ENCODE measurements at places on chromosomes 7 and 10. TPM values are rescaled to one million over a fixed set of nuclear protein-coding genes. Genes with fewer than 3 reads are reported as not detected.

DNA sequence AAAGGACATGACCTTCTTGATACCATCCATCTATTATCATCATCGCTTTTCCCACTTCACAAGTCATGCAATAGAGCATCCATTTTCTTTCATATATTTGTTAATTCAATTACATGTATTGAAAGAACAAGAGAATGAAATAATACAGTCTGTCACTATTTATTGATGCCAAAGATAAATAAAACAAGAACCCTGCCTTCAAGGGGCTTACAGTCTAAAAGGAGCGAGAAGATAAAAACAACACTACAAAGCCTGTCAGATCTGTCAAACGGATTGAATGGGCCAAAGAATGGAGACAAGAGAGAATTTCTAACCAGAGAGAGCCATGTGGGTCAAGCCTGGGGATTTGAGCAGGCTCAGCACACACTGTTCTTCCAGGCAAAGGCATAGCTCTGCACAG is 15.9 kb downstream of the CPA5 start:
- DNase-seq = no peak

DNA sequence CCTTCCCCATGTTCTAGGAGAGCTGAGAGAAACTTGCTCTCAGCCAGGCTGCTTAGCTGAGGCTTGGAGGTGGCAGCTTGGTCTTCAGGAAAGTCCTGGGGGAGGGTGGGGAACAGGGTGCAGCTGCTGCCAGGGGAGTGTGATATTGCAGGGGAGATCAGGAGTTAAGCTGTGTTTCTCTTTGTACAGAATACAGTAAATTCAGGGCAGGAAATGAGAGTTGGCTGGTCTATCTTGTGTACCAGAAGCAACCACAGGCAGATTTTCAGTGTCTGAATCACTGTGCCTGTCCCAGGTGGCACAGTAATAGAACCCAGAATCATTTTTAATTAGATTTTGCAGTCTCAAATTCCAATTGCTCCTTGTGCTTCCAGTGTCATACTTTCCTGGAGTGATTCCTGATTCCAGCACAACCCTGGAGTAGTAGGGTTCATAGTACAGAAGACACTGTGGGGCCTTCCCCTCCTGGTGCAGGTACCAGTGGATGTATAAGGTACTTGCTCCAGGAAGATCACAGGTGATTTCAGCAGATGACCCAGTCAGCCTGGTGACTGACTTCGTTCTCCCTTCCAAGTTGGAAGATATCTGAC is 94.0 kb upstream of the TARP start:
- DNase-seq = no peak

GRCh38 chr10:89556600-89556999 is 21.2 kb upstream of the SLC16A12 start:
- DNase-seq = peak; percentile 16

- no peak for DNase-seq
Observed at GRCh38 chr7:107958764-107959526, 44.0 kb downstream of the LAMB1 start.

GRCh38 chr7:115009139-115009538 is 87.2 kb downstream of the MDFIC start:
- no peak for DNase-seq

DNA sequence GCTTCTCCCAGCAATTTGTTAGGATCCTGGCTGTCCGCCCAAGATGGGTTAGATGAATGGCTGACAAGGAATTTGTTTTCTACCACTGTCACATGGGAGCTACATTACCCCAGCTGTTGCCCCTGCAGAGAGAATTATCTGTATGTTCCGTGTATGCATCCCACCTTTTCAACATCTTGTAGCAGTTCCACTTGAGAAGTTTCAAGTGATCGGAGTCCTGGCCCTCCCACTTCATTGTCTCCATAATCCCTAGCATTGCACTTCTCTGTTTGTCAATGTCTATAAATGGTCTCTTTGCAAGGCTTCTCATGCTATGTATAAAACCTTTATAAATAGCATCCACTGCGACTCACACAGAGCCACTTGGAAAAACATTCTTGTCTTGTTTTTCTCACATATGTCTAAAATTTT is 972.5 kb downstream of the CNTNAP2 start:
- no peak for DNase-seq

GRCh38 chr7:158663428-158663741 is 41.2 kb downstream of the NCAPG2 start:
- no peak for DNase-seq

DNA sequence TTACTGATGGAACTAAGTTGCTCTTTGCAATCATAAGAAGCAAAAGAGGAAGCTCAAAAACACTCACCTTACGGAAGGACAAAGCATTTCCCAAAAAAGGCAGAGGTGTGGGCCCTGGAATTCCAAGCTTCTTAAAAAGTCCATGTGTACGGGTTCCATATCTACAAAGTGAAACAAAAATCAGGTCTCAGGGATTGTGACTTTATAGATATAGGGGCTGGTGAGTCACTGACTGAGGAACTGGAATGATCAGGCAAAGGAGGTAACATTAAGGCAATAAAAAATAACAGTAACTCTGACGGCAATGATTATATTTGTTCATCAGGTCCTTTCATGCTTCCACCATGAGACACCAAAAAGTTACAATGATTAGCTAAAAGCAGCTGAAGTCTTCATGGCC is 4.0 kb downstream of the CYP3A7 start:
- DNase-seq = no peak

GRCh38 chr10:11882646-11883375 is 59.7 kb downstream of the PROSER2 start:
- DNase-seq = peak; percentile 48

DNA sequence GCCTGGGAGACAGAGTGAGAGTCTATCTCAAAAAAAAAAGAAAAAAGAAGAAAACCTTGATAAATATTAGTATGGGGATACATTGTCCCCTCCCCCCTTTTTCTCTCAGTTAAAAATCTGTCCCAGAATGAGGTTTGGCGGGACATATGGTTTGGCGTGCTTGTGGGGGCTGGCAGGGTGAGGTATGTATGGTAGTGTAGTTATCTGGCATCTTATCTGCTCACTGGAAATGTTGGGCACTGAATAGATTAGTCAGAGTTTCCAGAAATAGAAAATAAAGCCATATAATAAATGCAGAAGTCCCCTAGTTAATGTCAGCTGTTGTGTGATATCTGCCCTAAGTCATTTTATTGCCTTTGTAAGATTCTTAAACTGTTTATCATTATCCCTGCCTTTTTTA is 397.5 kb upstream of the GALNT17 start:
- DNase-seq = peak; percentile 74

DNA sequence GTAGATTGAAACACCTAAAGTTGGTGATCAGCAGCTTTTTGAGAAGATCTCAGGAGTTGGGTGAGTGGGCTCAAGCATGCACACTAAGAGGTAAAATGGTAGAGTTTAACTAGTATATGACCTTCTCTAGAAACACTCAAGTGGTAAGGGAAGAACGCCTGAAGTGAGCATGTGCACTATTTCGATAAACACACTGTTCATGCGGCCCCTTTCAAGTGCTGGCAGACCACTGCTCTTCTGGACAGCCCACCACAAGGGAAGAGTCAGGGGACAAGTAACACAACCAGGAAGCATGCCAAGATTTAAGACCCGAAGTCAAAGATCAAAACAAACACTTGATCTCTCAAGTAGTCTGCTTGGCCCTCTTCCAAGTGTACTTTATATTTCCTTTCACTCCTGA is 519.5 kb upstream of the ZWINT start:
- no peak for DNase-seq

GRCh38 chr7:10734595-10734994 is 239.1 kb upstream of the PHF14 start:
- no peak for DNase-seq

DNA sequence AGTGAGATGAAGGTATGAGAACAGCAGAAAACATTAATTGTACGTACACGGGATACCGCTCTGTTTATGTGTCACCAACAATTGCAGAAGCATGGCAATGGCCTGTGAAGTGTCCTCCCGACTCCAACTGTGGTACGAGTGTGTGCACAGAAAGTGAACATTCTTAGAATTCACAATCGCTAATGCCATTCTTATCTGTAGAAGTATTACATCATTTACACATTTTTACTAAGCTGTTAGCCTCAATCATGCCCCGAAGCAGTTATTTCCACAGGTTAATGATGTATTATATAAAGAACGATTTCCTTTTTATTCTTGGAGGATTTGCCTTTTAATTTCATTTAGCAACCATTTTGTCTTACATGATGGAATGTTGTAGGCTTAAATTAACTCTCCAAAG is 103.4 kb downstream of the EVX1 start:
- no peak for DNase-seq

DNA sequence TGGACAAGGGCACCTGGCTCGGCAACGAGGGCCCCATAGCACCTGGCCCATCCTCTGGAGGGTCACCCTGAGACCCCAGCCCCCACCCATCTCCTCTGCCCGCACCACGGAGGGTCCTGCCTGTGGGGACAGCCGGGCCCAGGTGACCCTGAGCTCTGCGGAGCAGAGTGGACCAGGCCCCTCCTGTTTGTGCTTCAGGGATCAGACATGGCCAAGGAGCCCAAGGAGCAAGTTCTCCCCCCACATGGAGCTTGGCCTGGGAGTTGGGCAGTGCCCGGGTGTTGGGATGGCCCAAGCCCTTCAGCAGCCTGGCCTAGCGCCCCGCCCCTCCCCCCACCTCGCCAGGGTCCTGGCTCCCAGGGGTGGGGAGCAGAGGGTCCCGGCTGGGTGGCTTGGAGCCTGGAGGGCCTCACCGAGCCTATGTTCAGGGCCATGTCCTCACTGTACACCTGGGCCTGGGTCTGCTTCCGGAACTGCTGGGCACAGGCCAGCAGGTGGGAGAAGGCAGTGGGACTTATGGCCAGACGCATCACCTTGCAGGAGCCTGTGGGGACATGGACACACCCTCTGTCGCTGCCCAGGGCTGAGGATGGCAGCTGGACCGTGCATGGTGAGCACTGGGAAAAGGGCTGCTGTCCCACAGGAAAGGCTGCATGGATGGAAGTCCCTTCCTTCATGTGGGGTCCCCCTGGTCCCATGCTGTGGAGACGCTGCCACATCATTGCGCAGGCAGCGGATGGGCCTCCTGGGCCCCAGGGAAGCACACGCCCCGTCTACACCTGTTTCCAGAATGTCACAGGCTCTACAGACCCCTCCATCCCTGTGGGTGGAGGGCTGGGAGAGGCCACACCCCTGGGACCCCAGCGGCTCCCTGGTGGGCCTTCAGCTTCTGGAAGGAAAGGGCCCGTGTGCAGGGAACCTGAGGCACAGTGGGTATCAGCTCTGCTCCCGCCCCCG is 49.2 kb upstream of the NKX6-2 start:
- no peak for DNase-seq

GRCh38 chr7:128774921-128775320 is 673 bp downstream of the OPN1SW start:
- no peak for DNase-seq

DNA sequence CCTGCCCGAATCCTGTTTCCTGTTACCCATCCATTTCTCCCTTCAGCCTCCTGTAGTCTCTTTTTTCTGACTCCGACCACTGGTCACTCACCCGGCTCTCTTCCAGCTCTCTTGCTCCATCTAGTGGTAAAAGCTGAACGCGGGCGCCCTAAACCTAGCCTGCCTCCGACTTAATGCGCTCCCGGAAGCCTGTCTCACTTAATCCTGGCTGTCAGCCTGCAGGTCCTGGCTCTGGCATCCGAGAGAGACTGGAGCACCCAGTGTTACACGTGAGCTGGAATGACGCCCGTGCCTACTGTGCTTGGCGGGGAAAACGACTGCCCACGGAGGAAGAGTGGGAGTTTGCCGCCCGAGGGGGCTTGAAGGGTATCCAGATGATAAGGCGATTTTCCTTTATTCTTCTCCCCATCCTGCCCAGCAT is 10.3 kb downstream of the SUMF2 start:
- peak; percentile 94 for DNase-seq

DNA sequence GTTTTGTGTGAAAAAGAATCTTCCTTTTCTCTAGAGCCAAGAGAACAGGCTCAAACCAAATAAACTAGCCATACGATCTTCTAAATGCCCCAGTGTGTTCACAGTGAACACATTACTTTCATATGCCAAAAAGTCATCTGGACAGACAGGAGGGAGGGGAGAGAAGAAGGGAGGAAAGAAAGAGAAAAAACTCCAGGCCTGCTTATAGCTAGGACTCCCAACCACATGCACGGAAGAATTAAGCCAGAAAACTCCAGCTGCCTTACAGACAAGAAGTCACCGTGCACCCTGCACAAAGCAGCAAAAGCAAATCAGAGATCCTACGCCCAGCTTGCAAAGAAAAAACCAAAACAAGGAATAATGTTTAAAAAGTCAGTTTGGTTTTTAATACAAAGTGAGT is 34.3 kb downstream of the SNX8 start:
- DNase-seq = no peak

DNA sequence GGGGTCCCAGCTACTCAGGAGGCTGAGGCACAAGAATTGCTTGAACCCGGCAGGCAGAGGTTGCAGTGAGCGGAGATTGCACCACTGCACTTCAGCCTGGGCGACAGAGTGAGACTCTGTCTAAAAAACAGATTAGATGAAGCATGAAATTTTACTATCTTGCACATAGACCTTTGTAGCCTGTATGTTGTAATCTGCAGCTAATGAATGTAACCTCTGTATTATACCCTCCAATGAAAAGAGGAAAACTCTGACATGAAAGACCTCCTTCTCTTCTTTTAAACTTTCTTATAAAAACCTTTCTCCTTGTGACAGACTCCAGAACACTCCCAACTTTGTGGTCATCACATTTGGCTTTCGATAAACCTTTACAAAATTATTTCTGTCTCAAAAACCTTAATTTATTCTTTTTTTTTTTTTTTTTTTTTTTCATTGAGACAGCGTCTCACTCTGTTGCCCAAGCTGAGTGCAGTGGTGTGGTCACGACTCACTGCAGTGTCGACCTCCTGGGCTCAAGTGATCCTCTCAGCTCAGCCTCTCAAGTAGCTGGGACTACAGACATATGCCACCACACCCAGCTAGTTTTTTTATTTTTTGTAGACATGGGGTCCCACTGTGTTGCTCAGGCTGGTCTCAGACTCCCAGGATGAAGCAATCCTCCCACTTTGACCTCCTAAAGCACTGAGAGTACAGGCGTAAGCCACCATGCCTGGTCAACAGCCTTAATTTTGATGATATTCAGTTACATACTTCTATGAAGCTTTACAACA is 97.4 kb downstream of the SVOPL start:
- DNase-seq = no peak

DNA sequence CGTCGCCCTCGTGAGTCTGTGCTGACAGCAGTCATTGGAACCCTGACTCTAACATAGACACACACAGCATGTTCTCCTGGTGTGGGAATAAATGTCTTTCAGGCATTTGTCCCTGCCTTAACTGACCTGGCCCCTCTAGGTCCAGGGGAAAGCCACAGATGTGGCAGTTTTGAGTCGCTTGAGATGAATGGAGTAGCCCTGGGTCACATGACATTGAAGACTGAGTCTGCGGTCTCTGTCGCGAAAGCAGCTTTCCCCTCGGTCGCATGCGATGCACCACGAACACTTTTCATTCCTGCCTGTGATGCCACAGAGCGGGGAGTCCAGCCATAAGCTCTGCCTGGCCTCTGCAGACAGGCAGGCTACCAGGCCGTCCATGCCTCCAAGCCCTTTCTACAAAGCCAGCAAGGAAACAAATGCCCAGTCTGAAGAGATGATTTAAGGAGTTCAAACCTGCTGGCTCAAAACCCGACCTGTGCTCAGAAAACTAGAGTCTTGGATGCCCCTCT is 172.3 kb downstream of the WDR37 start:
- no peak for DNase-seq

GRCh38 chr10:127364034-127364433 is 167.6 kb upstream of the INSYN2A start:
- no peak for DNase-seq

GPC2 gene
- total RNA-seq = 7.4 TPM

CALN1 gene
- not detected for total RNA-seq

CAMK2B gene
- total RNA-seq = 3.1 TPM

SFR1 gene
- 16.8 TPM for total RNA-seq

TMEM184A gene
- 3.6 TPM for total RNA-seq

NRCAM gene
- total RNA-seq = 0.86 TPM

C7orf33 gene
- total RNA-seq = not detected

TUBAL3 gene
- total RNA-seq = not detected

HOXA5 gene
- total RNA-seq = 0.98 TPM

FFAR4 gene
- not detected for total RNA-seq

Data from A172 (cell line).